ENCODE measurements at places on chromosomes 7 and 10.

GRCh38 chr7:28470344-28470743, 58.0 kb downstream of the CREB5 start:
- DNase-seq = no peak

DNA sequence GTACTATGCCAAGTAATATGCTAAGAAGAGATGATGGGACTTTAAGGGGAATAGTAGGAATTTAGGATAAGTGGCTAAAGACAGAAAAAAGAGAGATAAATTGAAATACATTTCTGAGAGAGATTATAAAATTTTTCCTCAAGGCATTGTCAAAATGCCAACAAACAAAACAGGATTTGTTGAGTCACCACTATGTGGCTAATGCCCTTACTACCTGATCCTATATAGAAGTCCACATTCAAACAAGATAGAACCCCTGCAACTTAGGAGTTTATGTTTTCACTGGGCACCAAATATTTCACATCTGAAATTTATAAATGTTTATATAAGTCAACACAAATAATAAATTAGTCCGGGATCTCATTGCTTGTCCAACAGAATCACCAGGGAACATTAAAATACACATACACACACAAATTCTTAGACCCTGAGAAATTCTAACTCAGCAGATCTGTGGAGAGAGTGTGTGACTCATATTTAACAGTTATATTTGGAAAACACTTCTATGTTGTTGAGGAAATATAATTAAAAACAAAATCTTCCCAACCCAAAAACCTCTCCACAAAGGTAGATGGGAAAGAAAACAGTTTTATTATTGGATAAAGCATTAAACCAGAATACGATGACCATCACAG, 154.3 kb downstream of the PPP1R3A start:
- DNase-seq = no peak

GRCh38 chr10:71695502-71696476, 23.8 kb downstream of the C10orf105 start:
- DNase-seq = no peak

DNA sequence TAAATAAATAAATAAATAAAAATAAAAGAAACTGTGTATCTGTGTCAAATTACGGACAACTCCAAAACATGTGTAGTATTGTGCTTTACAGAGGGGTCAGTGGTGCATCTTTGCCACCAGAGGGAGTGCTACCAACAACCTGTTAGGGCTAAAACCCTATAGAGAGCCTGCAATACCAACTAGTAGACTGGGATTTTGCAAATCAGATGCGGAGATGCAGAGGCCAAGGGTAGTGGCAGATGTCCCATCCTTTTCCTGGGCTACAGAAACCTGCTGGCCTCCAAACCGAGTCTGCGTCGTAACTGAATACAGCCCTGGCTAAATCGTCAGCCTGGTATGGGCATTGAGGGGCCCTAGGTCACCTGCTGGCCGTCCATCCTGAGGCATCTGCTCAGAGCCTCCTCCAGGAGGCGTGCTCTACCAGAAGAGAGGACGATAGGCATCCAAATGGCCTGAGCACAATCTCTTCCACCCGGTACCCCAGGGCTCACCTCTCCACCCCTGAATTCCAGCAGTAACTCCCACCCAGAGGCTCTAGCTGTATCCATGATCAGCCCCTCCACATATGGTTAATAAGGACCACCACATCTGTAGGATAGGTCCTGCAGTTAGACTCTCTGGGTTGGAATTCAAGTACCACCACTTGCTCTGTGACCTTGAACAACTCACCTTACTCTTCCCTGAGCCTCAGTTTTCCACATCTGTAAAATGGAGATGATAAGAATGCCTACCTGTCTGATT, 6.2 kb upstream of the RRP12 start:
- peak; percentile 63 for DNase-seq

- DNase-seq = peak; percentile 66
Measured at GRCh38 chr7:157394246-157395191, 57.7 kb downstream of the DNAJB6 start.

GRCh38 chr10:78225594-78225993, 191.9 kb downstream of the RPS24 start:
- DNase-seq = no peak

- DNase-seq = no peak
Measured at GRCh38 chr10:77537720-77538373, 99.8 kb downstream of the KCNMA1 start.

GRCh38 chr10:91803386-91804125, 5.3 kb downstream of the TNKS2 start:
- no peak for DNase-seq

DNA sequence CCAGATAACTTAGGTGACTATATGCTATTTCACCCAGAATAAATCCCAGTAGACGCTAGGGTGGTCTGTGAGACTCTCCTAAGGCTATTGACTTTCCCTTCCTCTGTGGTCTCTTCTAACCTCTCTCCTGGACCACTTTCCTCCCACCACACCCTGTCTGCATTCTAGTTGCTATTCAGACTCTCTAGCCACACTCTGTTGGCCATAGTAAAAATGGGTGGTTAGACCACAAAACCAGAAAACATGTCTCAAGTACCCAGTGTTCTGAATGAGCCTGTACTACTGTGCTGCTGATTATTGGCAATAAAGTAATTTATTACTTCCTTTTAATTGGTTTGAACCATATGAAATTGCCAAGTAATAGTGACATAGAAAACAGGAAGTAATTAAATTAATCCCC, 240.8 kb downstream of the KIF20B start:
- peak; percentile 16 for DNase-seq

DNA sequence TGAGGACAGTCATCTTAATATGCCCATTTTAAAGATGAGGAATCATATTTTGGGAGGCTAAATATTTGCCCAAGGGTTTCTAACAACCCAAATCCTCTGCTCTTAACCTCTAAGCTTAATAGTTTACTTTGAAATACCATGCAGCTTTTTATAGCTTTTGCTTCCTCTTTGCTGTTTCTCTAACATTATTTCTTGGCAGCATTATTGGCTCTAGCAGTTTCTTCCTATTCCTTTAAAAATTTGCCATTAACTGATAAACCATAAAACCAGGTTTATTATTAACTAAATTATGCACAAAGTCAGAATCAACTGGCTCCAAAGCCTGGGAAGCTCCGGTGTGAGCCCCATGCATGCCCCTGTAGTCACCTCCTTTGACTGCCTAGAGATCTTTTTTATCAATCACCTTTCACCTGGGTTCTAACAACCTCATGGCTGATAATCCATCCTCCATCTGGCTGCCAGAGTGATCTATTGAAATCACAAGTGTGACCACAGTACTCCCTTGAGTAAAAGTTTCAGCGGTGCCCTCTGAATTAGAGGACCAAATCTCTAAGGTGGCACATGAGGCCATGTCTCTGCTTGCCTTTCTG, 62.4 kb downstream of the ITGB8 start:
- DNase-seq = no peak

DNA sequence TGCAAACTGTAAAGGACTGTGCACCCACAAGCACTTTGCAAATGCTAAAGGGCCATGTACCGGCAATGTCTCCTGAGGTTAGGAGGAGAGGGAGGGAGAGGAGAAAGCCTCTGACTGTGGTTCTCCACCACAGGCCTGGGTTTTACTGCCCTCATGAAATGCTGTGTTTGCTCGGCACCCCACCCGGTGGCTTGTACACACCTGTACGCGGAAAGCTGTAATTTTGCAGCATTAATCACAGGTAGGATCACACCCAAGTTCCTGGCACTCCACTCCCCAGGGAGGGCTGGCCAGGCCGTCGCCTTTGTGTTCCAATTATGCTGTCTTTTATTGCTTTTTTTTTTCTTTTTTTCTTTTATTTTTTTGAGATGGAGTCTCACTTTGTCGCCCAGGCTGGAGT, 78.5 kb upstream of the MYL10 start:
- DNase-seq = no peak

DNA sequence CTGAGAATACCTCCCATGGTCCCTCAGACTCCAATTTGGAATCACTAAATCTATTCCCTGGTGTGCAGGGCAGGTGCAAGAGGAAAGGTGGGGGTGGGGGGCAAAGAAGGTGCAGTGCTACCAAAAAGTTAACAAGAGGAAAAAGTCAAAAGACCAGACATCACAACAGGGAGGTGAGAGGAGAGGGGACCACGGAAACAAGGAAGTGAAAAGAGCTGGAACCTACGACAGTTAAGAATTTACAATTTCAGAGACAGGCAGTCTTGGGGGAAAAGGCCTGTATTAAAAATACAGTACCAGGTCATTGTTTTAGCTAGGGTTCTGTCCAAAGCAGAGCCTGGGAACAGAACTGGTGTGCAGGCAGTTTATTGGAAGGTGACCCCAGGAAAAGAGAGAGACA, 14.6 kb downstream of the ITGB1 start:
- DNase-seq = no peak

DNA sequence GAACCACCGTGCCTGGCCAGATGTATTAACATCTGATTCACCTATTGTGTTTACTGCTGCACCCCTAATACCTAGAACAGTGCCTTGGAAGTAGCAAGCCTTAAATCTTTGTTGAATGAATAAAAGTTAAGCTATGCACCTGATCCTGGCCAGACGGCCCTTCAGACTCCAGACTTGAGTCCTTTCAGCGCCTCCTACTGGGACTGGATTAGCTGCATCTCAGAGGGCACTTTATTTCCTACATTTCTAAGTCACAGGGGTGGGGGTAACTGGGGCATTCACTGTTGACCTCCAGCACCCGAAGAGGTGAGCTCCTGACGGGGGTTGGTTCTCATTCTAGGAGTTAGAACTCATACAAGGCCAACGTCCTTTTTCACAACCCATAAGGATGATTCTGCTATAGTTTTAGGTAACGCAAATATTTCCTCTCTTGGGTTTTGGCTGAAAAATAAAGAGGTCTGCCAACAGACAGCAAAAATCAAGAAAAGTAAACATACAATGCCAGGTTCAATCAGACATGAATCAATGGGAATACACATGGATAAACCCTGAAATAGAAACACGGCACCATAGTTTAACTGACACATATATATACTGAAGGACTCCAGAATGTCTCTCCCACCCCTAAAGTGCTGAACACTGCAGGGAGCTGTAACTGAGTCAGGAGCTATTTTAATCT, 48.0 kb upstream of the DLG5 start:
- DNase-seq = peak; percentile 28

- DNase-seq = peak; percentile 41
Measured at GRCh38 chr7:124783271-124783670, 17.7 kb upstream of the GPR37 start.

DNA sequence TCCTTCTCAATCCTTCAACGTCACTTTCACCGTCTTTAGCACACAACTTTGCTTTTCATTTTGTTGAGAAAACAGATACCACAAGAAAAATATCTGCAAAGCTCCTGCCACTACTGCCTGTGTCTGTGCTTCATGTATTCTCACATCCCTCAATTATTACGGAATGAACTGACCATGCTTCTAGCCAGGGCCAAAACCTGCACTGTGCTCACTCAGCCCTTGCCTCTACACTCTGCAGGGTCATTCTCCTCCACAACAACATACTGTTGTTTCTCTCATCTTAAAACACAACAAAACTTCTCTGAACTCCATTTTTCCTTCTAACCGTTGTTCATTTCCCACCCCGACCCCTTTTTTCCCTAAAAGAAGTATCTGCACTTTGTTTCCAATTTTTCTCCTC, 29.5 kb downstream of the BMPR1A start:
- no peak for DNase-seq

- DNase-seq = no peak
Measured at GRCh38 chr7:150458756-150459155, 8.3 kb downstream of the GIMAP8 start.
